ENCODE measurements at places on chromosomes 2 and 18.

DNA sequence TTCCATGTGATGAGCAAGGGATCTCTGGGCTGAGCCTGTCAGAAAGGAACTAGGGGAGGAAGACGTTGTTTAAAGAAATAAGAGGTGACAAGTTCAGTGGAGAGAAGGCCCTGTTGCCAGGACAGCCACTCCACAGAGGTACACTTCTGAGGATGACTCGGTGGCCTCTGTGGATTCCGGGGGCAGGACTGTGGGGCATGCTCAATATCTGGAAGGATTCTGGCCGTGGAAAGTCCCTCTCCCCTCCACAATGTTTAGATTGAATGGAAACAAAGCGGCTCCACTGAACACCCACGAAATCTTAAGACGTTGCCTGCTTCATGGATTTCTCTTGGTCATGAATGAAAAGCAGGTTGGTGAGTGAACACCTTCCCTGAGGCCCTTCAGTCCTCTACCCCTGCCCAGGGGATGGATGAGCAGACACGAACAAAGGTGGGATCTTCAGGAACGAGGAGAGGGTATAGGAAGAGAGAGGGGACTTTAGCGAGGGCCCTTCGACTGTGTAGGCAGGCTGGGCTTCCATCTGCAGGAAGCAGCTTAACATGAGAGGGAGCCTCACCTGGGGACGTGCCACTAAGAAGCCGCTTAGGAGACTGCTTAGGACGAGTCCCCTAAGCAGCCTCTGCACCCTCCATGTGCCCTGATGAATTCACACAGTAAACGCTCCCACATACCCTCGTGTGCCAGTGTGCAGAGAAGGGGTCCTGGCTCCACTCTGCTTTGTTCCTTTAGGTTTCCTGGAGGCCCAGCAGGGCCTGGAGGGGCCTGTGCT lies 1.9 kb downstream of the NTSR2 start:
- no peak for DNase-seq

DNA sequence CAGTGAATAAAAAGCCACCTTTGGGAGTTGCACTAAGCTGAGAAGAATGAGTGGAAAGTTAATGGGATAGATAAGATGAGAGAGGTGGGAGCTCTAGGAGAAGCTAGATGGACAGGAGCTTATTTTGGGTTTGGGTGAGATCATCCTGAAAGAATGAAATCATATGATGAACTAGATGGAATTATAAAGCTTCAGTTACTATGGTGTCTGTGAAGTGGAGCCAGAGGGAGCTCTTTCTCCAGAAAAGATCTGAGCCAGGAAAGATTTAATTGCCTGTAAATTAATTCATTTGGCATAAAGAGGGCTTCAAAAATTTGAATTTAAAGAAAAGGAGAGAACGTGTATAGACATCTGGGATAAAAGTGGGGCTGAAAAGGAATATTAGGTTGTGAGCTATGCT lies 10.3 kb downstream of the DNAH6 start:
- no peak for DNase-seq

- no peak for DNase-seq
Measured at GRCh38 chr2:204129591-204130294, 193.2 kb downstream of the ICOS start.

DNA sequence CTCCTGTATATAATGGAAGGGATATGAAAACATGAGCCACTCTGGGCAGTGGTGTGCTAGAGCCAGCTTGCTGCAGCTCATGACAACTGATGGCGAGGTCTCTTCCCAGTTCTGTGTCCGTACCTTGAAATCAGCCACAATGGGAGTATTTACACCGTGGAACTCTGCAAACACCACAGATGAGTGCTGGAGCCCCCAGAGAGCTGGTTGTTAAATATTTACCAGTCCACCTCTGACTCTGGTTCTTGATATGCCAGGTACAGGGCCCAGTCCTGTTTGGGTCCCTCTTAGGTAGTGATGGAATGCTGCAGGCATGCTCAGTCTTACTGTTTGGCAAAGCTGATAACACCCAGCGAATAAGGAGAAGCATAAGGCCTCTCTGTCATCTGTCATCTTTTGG lies 116.1 kb upstream of the GLI2 start:
- DNase-seq = no peak

- DNase-seq = no peak
Measured at GRCh38 chr18:76487070-76487469, 8.0 kb downstream of the ZNF516 start.

GRCh38 chr2:127581050-127581345 lies 45.5 kb downstream of the MYO7B start:
- no peak for DNase-seq

- DNase-seq = no peak
Measured at GRCh38 chr2:40209761-40210160, 242.1 kb downstream of the SLC8A1 start.

DNA sequence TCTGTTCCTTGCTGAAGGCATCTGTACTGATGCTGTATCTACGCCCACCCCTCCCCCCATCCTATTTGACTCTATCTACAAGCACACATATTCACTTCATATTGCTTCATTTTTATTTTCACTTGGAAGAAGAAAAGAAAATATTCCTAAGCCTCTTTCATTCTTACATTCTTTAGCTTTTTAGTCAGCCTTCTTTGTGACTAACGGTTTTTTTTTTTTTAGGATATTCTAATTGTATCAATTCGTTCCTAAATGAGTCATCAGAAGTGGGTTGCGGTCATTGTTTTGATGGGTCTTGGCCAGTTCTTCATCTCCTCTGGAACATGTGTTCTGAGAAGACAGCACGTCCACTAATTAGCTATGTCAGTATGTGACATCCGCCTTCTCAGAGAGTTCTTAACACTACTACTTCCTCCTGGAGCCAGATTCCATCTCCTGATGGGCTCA lies 88.7 kb downstream of the MYO1B start:
- DNase-seq = no peak

GRCh38 chr2:108287169-108287568 lies 1.5 kb upstream of the SULT1C2 start:
- DNase-seq = no peak

- DNase-seq = no peak
Measured at GRCh38 chr2:42984617-42985016, 192.2 kb upstream of the HAAO start.

DNA sequence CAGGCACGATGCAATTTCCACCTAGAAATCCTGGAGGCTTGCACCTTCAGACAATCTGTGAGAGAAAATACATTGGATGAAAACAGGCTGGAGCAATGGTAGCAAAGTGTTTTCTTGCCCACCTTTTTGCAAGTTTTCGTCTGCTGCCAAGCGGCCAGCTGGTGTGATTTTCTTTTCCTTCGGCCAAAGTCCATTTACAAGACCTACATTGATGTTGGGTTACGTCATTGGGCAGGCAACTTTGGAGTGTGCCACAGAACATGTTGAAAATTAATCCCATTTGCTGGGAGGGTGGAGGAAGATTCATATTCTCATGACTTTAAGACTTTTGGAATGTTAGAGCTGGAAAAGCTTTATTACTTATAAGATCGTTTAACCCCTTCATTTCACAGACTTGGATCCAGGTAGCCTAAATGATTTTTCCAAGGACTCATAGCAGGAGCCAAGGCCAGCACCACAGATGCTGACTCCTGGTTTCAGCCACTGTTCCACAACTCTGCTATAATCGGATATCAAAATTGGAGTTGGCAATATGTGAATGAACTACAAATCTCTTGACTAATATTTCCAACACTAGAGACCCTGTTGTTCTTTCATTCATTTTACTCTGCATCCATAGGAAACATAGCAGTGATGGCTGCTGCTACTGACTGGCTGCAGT lies 352.1 kb downstream of the RND3 start:
- no peak for DNase-seq

DNA sequence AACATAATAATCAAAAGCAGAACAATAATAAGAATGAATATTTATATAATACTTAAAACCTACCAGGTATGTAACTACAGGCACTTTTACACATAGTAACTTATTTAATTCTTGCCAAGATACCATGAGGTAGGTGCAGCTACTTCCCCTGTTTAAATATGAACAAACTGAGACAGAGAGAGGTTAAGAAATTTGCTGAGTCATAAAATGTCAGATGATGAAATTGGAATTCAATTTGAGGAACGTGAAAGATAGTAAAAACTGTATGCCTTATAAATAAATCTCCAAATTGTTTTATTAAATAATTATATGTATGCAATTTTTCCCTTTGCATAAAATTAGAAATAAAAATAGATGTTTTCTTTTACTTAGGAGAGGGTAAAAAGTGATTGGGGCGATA lies 1103.3 kb upstream of the NRXN1 start:
- no peak for DNase-seq

DNA sequence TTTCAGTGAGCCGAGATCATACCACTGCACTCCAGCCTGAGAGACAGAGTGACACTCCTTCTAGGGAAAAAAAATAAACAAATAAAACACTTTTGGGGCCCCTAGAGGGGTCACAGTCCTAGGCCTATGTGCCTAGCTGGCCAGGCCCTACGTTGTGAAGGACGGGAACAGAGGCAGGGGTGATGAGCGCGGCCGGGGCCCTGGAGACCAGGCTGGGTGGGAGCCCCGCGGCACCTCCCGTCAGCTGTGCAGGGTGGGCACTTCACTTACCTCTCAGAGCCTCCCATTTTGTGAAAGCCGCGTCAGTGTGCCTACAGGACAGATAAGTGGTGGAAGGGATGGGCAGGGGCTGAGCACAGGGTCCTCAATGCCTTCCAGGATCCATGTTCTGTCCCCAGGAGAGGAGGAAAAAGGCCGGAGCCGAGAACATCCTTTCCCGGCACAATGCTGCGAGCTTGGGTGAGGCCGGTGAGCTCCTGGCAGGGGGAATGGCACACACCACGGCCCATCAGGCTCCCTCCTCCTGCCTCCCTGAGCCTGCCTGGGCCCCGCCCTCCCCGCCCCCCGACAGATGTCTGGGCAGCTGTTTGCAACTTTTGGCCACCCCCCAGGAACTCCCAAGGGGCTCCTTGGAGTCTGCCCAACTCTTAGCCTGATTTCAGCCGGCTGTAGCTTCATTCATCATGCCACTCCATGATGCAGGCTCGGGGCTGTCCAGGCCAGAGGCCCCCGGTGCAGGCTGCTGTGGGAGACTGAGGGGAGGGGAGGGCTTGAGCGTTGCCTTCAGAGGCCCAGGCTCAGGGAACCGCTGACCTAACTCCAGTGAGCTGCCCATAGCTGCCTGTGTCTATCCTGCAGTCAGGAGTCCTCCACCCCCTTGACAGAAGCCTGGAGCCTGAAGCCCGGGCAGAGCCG lies 196.5 kb downstream of the TFCP2L1 start:
- peak; percentile 30 for DNase-seq

DNA sequence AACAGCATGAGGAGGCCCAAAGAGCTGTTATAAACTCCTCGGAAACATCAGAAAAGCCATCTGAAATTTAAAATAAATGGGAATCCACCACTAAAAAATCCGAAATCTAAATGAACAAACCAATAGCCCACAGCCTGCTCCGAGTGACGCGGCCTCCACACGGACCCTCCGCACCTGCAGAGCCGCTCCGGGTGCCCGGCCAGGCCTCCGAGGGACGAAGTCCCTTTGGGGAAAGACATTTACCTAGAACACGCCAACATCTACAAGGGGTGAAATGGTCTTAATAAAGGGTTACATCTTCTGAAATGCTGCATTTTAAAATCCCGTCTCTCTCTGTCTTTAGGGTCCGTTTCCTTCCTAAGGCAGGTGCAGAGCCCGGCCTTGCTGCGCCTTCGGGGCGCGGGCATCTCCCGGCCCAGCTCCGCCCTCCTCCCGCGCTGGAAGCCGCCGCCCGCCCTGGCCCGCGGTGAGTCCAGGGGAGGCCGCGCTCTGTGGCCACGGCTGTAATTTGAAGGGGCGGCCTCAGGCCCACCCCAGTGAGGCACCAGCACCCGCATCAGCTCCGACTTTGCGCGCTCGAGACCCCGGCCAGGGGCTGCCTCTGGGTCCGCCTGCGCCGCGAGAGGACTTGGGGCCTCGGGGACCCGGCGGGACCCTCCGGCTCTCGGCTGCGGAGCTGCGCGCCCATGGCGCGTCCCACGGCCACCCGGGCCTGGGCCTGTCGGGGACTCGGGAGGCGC lies 42.3 kb upstream of the CTDP1 start:
- no peak for DNase-seq

- no peak for DNase-seq
Measured at GRCh38 chr2:45607701-45608100, 3.4 kb downstream of the SRBD1 start.

DNA sequence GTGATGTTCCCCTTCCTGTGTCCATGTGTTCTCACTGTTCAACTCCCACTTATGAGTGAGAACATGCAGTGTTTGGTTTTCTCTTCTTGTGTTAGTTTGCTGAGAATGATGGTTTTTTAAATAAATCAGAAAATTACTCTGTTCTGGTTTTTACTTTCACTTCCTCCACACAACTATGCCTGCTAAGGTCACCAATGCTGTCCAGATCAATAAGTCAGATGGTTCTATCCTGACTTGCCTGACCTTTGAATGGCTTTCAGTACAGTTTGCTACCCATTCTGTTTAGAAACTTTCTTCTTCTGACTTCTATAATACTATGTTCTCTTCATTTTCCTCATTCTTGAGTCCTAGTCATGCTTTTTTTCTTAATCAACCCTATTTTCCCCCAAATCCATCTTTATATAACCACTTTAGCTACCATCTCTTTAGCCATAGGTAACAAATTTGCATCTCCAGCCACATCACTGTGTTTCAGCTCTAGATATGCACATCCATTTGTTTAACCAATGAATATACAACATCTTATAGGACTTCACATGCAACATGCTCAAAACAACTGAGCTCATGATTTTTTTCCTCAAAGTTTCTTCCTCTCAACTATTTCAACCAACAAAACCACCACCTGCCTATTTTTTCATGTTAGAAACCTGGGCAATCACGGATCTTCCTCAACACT lies 58.8 kb upstream of the SLC38A11 start:
- no peak for DNase-seq

Measured in NCI-H1105 (cell line).